ENCODE measurements at places on chromosomes 4 and X. TPM values are rescaled to one million over a fixed set of nuclear protein-coding genes. Genes with fewer than 3 reads are reported as not detected.

Gene DNAAF6
- not detected for total RNA-seq

Gene GYPE
- 0.36 TPM for total RNA-seq

Gene CTAG1A
- not detected for total RNA-seq

Gene NHSL2
- total RNA-seq, result 0.53 TPM

Gene KIF4A
- total RNA-seq, result 28.8 TPM
